ENCODE measurements at places on chromosomes 1 and 21. TPM values are rescaled to one million over a fixed set of nuclear protein-coding genes. Genes with fewer than 3 reads are reported as not detected.

ANGPTL1 gene
- not detected for total RNA-seq

CA6 gene
- 2.3 TPM for total RNA-seq

OLFML2B gene
- total RNA-seq, result not detected

GSTM1 gene
- total RNA-seq, result not detected
